ENCODE measurements at places on chromosomes 16 and 17.

DNA sequence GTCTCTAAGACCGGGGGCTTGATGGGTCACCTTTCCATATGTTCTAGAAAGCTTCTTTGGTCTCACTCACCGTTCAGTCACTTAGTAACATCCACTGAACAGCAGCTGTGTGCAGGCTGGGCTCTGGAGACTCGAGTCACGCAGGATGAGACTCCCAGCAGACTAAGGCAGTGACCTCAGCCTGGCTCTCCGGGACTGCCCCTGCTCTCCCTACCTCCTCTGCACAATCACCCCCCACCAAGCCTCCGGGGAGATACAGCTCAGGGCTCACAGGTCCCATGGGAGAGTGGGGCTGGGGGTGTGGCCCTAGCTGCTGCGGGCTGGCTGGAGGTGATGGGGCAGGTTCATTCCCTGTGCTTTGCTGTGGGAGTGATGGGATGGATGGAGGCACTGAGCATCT, 14.1 kb downstream of the FLYWCH2 start:
- no peak for DNase-seq

GRCh38 chr17:44187131-44187899, 543 bp downstream of the TMUB2 start:
- no peak for DNase-seq

GRCh38 chr16:82370282-82370681, 200.3 kb upstream of the MPHOSPH6 start:
- no peak for DNase-seq

DNA sequence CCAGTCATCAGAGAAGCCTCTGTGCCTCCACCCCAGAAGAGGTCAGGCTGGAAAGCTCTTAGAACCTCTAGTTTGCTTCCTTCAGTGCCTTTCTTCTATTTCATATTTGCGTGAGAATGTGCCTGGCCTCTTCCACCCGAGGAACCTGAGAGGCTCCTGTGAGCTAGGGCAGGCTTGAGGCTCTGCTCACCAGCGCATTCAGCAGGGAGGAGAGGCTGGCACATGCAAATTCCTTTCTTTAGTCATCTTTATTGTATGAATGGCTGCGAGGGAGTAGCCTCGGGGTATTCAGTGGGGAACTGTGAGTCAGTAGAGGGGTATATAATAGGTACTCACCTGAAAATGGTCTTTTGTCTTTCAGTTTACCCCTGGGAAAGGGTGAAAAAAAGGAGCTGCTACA, 268.3 kb downstream of the ABCC12 start:
- no peak for DNase-seq

GRCh38 chr16:54582631-54583250, 296.2 kb upstream of the IRX3 start:
- no peak for DNase-seq

- no peak for DNase-seq
Observed at GRCh38 chr16:89395150-89396142, 94.9 kb downstream of the ANKRD11 start.

GRCh38 chr16:24534620-24535019, 4.7 kb upstream of the RBBP6 start:
- no peak for DNase-seq

DNA sequence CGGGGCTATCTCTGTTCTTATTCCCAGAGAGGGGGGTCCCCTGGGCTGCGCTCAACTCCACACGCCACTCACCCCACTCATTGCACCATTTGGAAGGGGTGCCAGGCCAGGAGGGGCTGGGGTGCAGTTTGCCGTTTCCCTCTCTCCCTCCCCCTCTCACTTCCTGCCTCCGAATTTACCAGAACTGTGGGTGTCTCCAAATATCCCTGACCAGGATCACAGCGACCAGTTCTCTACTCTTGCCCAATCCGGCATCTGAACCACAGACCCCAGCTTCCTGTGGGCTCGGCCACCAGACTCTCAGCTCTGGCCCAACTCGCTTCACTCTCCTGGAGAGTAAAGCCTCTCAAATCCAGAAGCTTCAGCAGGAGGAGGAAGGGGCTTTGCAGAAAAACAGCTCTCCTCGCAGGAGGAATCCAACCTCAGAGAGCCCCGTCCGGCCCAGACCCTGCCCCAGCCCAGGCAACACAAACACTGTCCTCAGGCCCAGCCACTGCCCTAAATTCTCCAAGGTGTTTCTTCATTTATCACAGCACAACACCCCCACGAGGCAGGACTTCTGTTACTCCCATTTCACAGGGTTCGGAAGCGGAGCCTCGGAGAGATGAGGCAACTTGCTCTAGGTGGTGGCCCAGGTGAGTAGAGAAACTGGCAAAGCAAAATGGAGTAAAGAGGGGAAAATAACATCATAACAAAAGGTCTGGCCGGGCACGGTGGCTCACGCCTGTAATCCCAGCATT, 423 bp upstream of the ASGR2 start:
- DNase-seq: no peak

- DNase-seq: no peak
Observed at GRCh38 chr17:74768069-74768762, 7.9 kb downstream of the NAT9 start.

DNA sequence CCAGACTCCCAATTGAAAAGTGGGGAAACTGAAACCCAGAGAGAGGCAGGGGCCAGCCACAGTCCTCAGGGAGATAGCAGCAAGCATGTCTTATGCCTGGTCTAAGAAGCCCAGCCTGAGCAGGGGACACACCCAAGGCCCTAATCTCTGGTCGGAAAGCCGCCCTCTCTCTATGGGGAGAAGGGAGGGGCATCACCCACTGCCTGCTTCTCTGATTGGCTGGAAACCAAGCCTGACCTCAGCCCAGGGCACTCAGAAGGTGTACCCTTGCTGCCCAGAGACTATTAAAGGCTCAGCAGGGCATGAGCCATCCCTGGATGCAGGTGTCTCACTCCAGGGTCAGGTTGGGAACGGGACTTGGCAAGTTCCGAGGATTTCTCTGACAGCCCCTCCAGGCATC, 5.7 kb upstream of the KRT13 start:
- no peak for DNase-seq

GRCh38 chr17:14015271-14015670, 54.0 kb upstream of the COX10 start:
- DNase-seq: no peak

GRCh38 chr17:45107293-45108010, 24.9 kb downstream of the PLCD3 start:
- DNase-seq: no peak

- no peak for DNase-seq
Observed at GRCh38 chr17:1796800-1797199, 32.9 kb downstream of the SMYD4 start.

GRCh38 chr16:48901712-48902374, 291.9 kb upstream of the N4BP1 start:
- peak; percentile 52 for DNase-seq
